Calu3 (cell line): ENCODE measurements at places on chromosomes 3 and 15. TPM values are rescaled to one million over a fixed set of nuclear protein-coding genes. Genes with fewer than 3 reads are reported as not detected.

The PTX3 gene
- 1.8 and 2.9 TPM in 2 replicates for total RNA-seq

The TMEM207 gene
- 0.57 and 1.4 TPM in 2 replicates for total RNA-seq

The EPHA3 gene
- total RNA-seq: 28.8 and 31.6 TPM in 2 replicates

The GP9 gene
- total RNA-seq: not detected in 2 replicates

The SOX14 gene
- total RNA-seq: not detected in 2 replicates

The ROPN1 gene
- not detected in 2 replicates for total RNA-seq

The PLA2G4B gene
- 4.1 and 6.8 TPM in 2 replicates for total RNA-seq

The MESP2 gene
- total RNA-seq: not detected in 2 replicates

The CSNK1G1 gene
- total RNA-seq: 23.9 and 26.7 TPM in 2 replicates

DNA sequence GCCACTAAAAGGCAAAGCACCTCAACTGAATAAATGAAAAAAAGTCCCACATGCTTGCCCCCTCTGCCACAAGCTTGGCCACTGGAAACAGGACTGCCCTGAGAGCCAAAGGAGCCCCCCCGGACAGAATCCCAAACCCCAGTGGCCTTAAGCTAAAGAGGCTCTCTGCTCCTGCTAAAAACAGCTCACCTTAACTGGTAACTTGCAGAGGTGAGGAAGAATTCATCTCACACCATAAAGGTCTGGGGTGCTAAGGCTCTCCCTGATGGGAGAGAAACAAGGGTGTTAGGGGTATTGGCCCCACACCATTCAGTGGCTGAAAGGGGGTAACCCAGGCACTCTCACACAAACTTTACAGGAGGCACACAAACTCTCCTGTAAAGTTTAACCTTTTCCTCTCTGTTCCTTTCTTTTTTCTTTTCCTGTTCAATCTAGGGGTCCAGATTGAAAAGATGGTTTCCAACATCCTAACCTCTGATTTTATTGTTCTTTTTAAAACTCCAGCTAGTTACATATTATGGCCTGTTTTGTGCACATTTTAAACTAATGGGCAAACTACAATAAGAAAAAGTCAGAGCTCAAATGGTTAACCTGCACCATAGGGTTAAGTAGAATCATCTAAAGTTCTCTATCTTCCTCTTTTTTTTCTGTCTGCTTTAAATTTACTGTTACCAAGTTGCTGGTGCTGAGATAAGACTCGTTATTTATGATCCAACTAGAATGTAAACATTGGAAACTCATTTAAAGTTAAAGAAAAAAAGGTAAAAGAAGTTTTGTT is 19.9 kb downstream of the TRANK1 start:
- no peak overlapping the region for H3K4me3 ChIP-seq
- H3K4me1 ChIP-seq: no peaks in the 10 kb centered on the region
- H3K36me3 ChIP-seq: no peaks in the 10 kb centered on the region

DNA sequence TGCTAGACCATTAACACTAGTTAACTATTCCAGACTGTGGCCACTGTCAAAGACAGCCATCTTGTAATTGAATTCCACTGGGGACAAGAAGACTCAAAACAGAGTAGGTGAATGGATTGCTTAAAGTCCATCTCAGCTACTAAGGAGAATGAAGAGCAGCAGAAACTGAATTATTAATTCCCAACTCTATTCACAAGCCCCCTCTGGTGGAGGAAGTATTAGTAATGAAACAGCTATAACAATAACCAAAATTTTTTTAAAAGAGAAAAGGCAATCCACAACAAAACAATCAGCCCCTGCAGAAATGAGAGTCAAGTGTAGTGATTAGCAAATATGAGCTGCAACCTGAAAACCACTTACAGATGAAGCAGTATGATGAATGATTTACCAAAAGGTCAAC is 302.8 kb downstream of the FHIT start:
- no peaks in the 10 kb centered on the region for H3K4me1 ChIP-seq
- H3K27me3 ChIP-seq: no peaks in the 10 kb centered on the region
- no peaks in the 10 kb centered on the region for H3K36me3 ChIP-seq
- H3K27ac ChIP-seq: no peak overlapping the region

GRCh38 chr3:40068636-40069035 is 240.9 kb upstream of the EIF1B start:
- no peak for DNase-seq
- H3K4me3 ChIP-seq: no peak overlapping the region
- H3K27me3 ChIP-seq: no peaks in the 10 kb centered on the region

- H3K27me3 ChIP-seq: no peaks in the 10 kb centered on the region
- no peaks in the 10 kb centered on the region for H3K36me3 ChIP-seq
- H3K4me1 ChIP-seq: no peaks in the 10 kb centered on the region
- H3K27ac ChIP-seq: no peak overlapping the region
These were observed 15.2 kb upstream of the GBE1 start for GRCh38 chr3:81776643-81777042.

DNA sequence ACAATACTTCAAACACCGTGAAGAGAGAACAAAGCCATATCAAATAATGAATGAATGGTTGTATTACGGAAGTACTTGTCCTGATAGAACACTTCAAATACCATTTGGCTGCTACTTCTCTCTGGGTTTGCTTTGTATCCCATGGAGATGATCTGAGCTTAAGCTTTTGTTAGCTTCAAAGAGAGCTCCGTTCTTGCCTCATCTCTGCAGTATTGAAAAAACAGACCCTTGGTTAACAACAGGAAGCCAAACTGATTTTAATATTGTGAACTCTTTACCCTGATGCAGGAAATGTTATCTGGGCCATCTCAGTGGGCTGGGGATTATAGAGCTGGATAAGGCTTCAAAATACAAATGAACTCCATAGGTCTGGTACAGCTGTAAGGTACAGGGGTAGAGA is 101.0 kb downstream of the CHL1 start:
- peaks cover 5% of the 10 kb centered on the region for H3K36me3 ChIP-seq
- H3K27me3 ChIP-seq: no peaks in the 10 kb centered on the region
- DNase-seq: no peak
- peaks cover 27% of the 10 kb centered on the region for H3K4me1 ChIP-seq

- H3K4me1 ChIP-seq: no peaks in the 10 kb centered on the region
- no peak overlapping the region for H3K4me3 ChIP-seq
- no peak for DNase-seq
- peaks cover 3% of the 10 kb centered on the region for H3K36me3 ChIP-seq
- H3K27ac ChIP-seq: no peak overlapping the region
These were observed 43.9 kb upstream of the ARL8B start for GRCh38 chr3:5078151-5078550.

DNA sequence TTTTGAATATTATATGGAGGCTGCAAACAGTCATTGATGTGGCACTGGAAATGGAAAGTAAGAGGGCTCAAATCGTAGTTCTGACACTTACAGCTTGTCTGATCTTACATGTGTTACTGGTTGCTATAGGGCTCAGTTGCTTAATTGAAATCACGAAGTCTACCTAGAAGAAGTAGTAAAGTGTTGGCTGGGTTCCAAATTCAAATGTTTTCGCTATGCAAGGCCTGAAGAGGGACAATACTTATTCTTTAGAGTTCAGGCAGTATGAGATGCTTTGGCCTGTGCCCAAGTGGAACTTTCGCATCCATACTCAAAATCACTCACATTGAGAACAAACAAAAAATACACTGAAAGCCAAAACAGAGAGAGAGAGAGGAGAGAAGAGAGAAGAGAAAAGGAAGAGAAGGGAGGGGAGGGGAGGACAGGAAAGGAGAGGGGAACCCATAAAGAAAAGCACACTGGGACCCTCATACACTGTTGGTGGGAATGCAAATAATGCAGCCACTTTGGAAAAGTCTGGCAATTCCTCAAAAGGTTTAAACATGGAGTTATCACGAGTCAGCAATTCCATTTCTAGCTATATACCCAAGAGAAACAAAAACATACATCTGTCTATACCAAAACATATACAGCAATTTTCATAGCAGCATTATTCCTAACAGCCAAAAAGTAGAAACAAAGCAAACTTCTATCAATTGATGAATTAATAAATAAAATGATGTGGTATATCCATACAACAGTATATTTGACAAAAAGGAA is 2.9 kb upstream of the FXR1 start:
- H3K36me3 ChIP-seq: peaks cover 30% of the 10 kb centered on the region
- no peak overlapping the region for H3K4me3 ChIP-seq
- H3K27ac ChIP-seq: no peak overlapping the region
- peaks cover 9% of the 10 kb centered on the region for H3K4me1 ChIP-seq

- no peaks in the 10 kb centered on the region for H3K36me3 ChIP-seq
- H3K27ac ChIP-seq: no peak overlapping the region
- peaks cover 24% of the 10 kb centered on the region for H3K27me3 ChIP-seq
- no peak for DNase-seq
- H3K4me1 ChIP-seq: no peaks in the 10 kb centered on the region
These were observed 168.4 kb upstream of the VEPH1 start for GRCh38 chr3:157671656-157672055.

- no peak for DNase-seq
- H3K36me3 ChIP-seq: no peaks in the 10 kb centered on the region
- H3K27me3 ChIP-seq: no peaks in the 10 kb centered on the region
- no peak overlapping the region for H3K27ac ChIP-seq
- no peaks in the 10 kb centered on the region for H3K4me1 ChIP-seq
These were observed 188.7 kb downstream of the UBE3A start for GRCh38 chr15:25250011-25250596.

DNA sequence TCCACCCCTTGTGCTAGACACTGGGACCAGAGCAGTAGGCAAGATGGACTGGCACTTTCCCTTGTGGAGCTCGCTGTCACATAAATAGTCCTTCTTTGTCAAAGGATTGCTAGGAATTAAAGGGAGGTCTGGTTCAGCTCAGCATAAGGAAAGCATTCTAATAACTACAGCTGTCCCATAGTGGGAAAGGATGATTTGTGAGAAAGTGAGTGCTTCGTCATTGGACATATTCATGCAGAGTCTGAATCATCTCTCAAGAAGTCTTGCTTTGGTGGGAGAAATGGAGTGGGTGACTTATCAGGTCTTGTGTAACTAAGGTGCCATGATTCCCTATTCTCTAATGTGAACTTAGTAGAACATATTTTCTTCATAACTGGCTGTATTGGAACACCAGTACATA is 14.7 kb downstream of the PPARG start:
- H3K27me3 ChIP-seq: no peaks in the 10 kb centered on the region
- no peak overlapping the region for H3K27ac ChIP-seq
- H3K36me3 ChIP-seq: peaks cover 34% of the 10 kb centered on the region
- no peak overlapping the region for H3K4me3 ChIP-seq
- DNase-seq: no peak

- no peaks in the 10 kb centered on the region for H3K27me3 ChIP-seq
- H3K4me3 ChIP-seq: no peak overlapping the region
- no peaks in the 10 kb centered on the region for H3K36me3 ChIP-seq
- no peaks in the 10 kb centered on the region for H3K4me1 ChIP-seq
- DNase-seq: no peak
These were observed 423.4 kb upstream of the UBE2E2 start for GRCh38 chr3:22779737-22780136.

DNA sequence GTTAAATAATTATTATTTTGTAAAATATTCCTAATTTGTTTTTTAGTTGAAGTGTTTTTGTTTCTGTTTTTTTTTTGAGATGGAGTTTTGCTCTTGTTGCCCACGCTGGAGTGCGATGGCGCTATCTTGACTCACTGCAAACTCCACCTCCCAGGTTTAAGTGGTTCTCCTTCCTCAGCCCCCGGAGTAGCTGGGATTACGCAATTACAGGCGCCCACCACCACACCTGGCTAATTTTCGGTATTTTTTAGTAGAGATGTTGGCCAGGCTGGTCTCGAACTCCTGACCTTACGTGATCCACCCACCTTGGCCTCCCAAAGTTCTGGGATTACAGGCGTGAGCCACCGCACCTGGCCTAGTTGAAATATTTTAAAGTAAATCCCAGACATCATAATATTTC is 48.7 kb upstream of the GATM start:
- H3K36me3 ChIP-seq: peaks cover 28% of the 10 kb centered on the region
- no peak overlapping the region for H3K4me3 ChIP-seq
- no peaks in the 10 kb centered on the region for H3K27me3 ChIP-seq
- no peak overlapping the region for H3K27ac ChIP-seq
- no peak for DNase-seq

DNA sequence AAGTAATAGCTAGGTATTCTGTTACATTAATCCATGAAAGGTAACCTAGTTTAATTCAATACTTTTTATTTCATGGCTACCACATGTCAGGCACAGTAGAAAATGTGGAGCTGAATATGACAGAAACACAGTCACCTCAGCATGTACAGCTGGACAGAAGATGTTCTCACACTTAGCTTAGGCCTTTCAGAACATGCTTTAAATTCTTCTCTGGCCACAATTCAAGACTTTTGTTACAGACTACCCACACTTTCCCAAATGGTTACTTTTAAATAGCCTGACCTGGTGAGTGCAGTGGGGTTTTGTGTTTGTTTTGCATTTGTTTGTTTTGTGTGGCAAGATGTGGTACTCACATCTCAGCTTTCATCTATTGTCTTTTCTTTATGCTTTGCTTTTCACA is 1079.5 kb downstream of the IGSF11 start:
- H3K36me3 ChIP-seq: no peaks in the 10 kb centered on the region
- DNase-seq: no peak
- H3K27me3 ChIP-seq: no peaks in the 10 kb centered on the region
- no peak overlapping the region for H3K27ac ChIP-seq
- peaks cover 17% of the 10 kb centered on the region for H3K4me1 ChIP-seq

- H3K4me3 ChIP-seq: no peak overlapping the region
- no peaks in the 10 kb centered on the region for H3K4me1 ChIP-seq
- no peaks in the 10 kb centered on the region for H3K27me3 ChIP-seq
- no peaks in the 10 kb centered on the region for H3K36me3 ChIP-seq
- H3K27ac ChIP-seq: no peak overlapping the region
These were observed 121.8 kb upstream of the CHL1 start for GRCh38 chr3:74676-75243.

GRCh38 chr15:22950256-22950990 is 29.7 kb downstream of the CYFIP1 start:
- no peaks in the 10 kb centered on the region for H3K27me3 ChIP-seq
- H3K4me1 ChIP-seq: no peaks in the 10 kb centered on the region
- no peaks in the 10 kb centered on the region for H3K36me3 ChIP-seq
- no peak for DNase-seq
- H3K4me3 ChIP-seq: no peak overlapping the region
- H3K27ac ChIP-seq: no peak overlapping the region

DNA sequence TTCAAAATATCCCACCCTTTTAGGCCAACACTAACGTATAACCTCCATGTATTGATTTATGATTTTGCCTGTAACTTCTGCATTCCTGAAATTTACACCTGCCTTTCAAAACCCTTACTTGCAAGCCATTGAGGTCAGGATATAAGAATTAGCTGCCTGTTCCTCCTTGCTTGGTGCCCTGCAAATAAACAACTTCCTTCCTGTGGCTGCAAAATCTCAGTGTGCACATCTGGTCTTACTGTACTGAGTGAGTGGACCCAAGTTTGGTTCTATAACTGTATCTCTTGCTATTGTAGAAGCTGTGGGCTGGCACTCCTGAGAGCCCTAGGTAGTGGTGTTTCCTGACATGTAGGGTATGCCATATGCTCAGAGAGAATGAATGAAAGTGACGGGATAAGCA is 191.1 kb upstream of the RASGRP1 start:
- no peaks in the 10 kb centered on the region for H3K36me3 ChIP-seq
- H3K27me3 ChIP-seq: no peaks in the 10 kb centered on the region
- H3K27ac ChIP-seq: no peak overlapping the region
